ENCODE measurements at places on chromosomes 7 and 10.

DNA sequence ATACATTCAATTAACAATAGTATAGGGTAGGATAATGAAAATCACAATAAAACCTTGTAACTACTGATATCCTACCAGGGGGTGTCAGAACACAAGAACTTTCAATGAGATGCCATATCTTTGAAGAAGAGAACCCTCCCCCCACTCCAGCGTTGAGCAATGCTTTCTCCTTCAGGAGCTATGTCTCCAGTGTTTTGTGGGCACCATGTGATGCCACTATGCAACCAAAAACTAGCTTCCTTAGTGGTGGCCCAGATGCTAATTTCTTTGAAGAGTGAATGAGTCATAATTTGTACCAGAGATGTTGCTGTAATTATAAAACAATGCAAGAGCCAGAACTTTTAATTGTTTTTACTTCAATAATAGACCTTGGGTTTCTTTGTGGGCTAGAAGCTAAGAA is 76.0 kb upstream of the ADO start:
- no peak for DNase-seq
- H3K4me1 ChIP-seq = peaks cover 9% of the 10 kb centered on the region
- no peak overlapping the region for H3K27ac ChIP-seq

GRCh38 chr10:15169555-15170401 is 1.3 kb upstream of the NMT2 start:
- H3K4me3 ChIP-seq = no peak overlapping the region
- no peak overlapping the region for H3K27ac ChIP-seq
- no peaks in the 10 kb centered on the region for H3K36me3 ChIP-seq
- no peaks in the 10 kb centered on the region for H3K27me3 ChIP-seq

- H3K4me1 ChIP-seq = no peaks in the 10 kb centered on the region
- no peak overlapping the region for H3K27ac ChIP-seq
- no peaks in the 10 kb centered on the region for H3K27me3 ChIP-seq
- H3K36me3 ChIP-seq = no peaks in the 10 kb centered on the region
- no peak for DNase-seq
Observed at GRCh38 chr7:106367018-106367420, 82.2 kb upstream of the NAMPT start.

DNA sequence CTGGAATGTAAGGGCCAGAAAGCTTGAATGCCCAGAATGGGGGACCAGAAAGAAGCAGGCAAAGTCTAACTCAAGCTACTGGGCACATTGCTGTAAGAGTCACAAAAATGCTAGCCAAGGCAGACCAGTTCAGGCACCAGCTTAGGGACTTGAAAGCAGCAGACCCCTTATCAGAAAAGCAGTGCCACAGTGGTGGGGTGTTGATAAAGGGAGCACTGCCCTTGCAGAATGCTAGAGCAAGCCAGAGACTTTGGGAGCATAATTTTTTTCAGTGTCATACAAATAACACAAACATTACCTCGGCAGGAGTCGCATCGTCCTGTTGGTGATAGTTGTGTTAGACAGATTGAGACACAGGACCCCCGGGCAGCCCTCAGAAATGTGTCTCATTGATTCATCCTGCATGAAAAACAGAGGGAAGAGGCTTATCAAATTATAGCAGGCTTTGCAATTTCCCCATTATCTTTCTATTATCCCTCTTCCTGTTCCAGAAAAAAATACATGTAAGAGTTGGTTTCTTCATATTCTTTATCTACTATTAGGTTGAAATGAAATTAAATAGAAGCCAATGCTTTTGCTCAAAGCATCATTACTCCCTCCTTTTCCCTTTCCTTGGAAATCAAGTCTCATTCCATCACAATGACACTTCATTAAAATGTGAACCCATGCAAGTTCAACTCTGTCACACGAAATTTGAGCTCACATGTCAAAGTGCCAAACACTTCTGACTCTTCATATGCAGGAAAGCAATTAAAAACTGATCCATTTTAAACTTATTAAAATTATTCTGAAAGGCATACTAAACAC is 13.4 kb downstream of the LRRC17 start:
- H3K4me1 ChIP-seq = peaks cover 8% of the 10 kb centered on the region
- DNase-seq = no peak
- no peaks in the 10 kb centered on the region for H3K27me3 ChIP-seq
- H3K27ac ChIP-seq = no peak overlapping the region
- no peaks in the 10 kb centered on the region for H3K36me3 ChIP-seq

DNA sequence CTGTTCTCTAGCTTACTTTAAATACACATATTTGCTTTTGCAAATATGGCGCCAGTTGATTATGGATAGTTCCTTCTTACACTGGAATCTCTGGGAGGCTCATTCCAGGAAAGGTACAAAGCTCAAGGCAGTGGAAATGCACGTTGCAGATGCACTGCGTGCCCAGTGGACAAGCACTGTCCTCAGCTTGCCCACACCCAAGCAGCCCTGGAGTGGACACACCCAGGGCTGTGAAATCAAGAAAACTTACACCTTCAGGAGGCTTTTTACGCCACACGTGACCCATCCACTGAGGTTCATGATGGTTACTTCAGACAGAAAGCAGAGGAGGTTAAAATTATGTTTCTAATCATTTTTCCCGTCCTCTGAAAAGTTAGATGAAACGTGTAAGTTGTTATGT is 248.5 kb downstream of the VTI1A start:
- H3K36me3 ChIP-seq = no peaks in the 10 kb centered on the region
- H3K27me3 ChIP-seq = no peaks in the 10 kb centered on the region
